ENCODE measurements at places on chromosomes 4 and X.

GRCh38 chrX:2536974-2537373 is 36.2 kb upstream of the DHRSX start:
- no peak for DNase-seq

DNA sequence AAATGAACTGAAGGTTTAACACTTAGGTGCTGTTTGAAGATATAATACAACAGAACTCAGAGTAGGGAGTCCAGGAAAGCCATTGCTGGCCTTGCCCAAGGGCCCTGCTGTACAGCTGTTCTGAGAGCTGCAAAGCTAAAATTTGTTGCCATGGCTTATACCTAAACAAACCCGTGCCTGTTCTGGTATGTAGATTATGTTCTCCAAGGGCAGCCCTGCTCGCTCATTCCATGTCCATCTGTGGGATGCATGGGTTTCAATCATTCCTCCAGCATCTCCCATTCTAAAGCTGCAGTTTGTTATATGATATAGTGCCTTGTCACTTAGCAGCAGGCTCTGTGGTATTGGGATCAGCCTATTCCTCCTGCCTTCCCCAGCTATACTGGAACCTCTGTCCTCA is 80.8 kb upstream of the BMPR1B start:
- no peak for DNase-seq

GRCh38 chrX:9856588-9856987 is 70.4 kb downstream of the SHROOM2 start:
- no peak for DNase-seq

DNA sequence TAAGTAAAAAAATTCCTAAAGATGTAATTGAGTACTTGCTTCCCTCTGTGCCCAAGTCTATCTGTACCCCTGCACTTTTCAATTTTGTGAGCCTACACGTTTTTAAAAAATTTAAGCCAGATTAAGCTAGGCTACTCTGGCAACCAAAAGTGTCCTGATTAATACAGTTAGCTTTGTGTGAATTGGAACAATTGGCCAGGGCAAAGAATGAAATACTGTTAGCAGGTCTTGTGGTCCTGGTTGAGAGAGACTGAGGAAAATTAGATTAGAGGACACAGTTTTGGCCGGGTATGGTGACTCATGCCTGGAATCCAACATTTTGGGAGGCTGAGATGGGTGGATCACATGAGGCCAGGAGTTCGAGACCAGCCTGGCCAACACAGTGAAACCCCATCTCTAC is 293.3 kb downstream of the RAPGEF2 start:
- no peak for DNase-seq

- peak; percentile 4 for DNase-seq
Measured at GRCh38 chrX:118807151-118808017, 16.2 kb upstream of the ZCCHC12 start.

GRCh38 chr4:128288689-128289106 is 1.1 kb upstream of the PGRMC2 start:
- no peak for DNase-seq

DNA sequence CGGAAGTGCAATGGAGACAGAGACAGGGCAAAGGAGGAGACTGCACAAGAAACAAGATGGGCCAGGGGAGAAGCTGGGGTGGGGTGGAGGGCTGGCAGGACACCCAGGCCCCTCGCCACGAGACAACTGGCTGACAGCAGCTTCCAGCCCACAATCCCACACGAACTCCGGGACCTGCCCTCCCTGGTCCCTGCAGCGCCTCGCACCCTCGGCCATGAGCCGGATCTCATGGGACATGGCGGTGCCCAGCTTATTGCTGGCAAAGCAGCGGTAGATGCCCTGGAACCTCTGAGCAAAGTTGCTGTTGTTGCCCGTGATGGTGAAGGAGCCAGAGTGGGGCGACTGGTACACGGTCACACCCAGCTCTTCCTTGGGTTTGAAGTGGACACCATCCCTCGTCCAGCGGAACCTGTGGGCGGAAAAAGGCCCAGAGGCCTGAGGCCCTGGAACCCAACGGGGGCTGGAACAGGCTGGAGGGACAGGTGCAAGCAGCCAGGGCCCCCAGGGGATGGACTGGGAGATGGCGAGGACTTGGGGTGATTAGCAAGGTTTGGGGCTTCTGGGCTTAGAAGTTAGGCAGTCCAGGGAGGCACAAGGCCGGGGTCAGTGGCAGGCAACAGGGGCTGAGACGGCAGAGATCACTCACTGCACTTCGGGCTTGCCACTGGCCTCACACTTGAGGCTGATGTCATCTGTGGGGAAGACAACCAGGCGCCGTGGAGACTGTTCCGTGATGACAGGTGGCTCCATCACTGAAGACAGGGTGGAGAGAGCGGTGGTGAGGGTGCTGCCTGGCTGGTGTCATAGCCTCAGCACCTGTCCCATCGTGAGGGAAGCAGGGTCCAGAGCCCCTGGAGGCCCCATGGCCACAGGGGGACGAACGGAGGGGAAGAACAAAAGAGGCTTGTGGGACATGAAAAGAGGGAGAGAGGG is 13.8 kb downstream of the L1CAM start:
- no peak for DNase-seq

DNA sequence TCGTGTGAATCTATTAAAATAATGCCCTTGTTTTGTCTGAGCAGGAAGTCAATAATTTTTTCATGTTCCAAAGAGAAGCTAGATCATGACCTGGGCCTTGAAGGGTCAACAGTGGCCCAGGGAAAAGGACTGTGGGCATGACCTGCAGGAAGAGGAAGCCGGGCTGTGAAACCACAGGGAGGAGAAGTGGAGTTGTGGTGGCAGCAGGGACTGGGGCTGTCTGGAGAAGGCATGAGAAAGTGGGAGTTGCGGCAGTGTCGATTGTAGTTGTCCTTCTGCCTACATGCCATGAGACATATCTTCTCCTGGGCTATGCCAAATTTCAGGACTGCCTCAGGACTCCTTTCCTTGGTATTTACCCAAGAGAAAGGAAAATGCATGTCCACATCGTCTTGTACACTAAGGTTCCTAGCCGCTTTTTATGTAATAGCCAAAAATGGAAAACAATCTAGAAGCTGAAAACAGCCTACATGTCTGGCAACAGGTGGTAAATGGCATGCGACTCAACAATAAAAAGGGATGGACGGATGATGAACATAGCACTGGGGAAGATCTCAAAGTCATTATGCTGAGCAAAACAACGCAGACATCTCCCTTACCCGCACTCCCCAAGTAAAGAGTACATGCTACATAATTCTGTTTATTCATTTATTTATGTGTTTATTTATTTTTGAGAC is 13.6 kb upstream of the PTTG2 start:
- no peak for DNase-seq

- DNase-seq: no peak
Measured at GRCh38 chrX:50889582-50889981, 21.0 kb upstream of the BMP15 start.

GRCh38 chr4:181761156-181761555 is 482.0 kb upstream of the TENM3 start:
- DNase-seq: no peak

GRCh38 chr4:37684154-37684553 is 2.0 kb downstream of the RELL1 start:
- no peak for DNase-seq

- DNase-seq: no peak
Measured at GRCh38 chr4:181559637-181560036, 683.6 kb upstream of the TENM3 start.

GRCh38 chrX:21875013-21875412 is 19.2 kb downstream of the YY2 start:
- no peak for DNase-seq

- no peak for DNase-seq
Measured at GRCh38 chr4:38989487-38989886, 42.7 kb downstream of the TMEM156 start.

DNA sequence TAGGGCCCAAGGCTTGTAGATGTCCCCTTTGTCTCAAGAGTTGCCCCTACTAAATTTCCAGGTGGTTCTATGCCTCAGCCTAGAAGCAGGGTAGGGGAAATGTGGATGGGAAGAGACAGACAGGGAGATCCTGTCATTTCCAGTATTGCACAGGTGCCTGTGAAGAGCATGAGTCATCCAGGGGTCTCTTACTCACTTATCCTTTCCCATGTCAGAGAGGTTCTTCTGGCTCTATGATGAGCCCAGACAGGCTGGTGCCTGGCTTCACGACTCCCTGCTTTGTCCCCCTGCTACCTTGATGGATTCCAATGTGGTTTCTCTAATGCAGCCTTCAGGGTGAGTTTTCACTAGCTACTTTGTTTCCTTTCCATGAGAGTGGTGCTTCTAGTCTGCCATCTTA is 35.2 kb upstream of the DDX60 start:
- no peak for DNase-seq

- no peak for DNase-seq
Measured at GRCh38 chrX:15748841-15749240, 10.8 kb downstream of the CA5B start.

- no peak for DNase-seq
Measured at GRCh38 chr4:171813526-171814250, 484 bp downstream of the GALNTL6 start.

GRCh38 chr4:52915730-52916300 is 53.7 kb downstream of the RASL11B start:
- no peak for DNase-seq

- no peak for DNase-seq
Measured at GRCh38 chr4:186368281-186368680, 102.3 kb downstream of the F11 start.

DNA sequence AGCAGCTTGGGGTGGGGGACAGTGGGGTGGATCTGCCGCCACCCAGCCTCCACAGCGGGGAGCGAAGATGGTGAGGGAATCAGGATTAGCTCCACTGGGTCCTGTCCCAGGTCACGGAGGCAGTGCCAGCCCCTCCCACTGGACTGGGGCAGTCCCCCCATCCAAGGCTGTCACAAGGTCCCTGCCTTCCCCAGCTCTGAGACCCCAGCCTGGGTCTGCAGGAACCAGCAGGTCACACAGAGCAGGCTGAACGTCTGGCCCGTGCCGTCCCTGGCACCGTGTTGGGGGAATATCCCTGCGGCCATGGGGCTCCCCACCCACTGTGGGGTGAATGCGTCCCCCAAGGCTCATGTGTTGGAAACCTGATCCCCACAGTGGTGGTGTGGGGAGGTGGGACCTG is 62.6 kb downstream of the FAM53A start:
- DNase-seq: no peak

GRCh38 chr4:54165438-54165837 is 63.7 kb upstream of the PDGFRA start:
- no peak for DNase-seq

DNA sequence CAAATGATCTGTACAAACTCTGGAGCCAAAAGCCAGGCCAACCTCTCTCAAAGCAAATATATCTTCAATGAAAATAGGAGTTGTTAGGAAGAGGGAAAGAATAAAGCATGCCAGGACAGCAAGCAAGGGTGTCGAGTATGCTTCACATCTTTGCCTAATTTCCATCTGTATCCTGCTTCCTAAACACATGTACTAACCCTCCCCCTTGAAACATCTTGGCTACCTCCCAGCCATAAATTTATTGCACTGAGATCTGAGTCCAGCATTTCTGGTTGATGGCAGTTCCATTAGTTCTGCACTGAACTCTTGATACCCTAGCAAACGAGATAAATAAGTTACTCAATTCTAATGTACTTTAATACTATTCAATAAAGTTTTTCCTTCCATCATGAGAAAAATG is 430.5 kb upstream of the TRAM1L1 start:
- no peak for DNase-seq

GRCh38 chrX:139844163-139844562 is 88.7 kb downstream of the ATP11C start:
- no peak for DNase-seq

GRCh38 chr4:102715057-102715456 is 45.7 kb downstream of the MANBA start:
- DNase-seq: no peak

GRCh38 chr4:147736458-147736857 is 4.6 kb downstream of the ARHGAP10 start:
- no peak for DNase-seq

GRCh38 chrX:137424679-137425078 is 141.2 kb upstream of the ZIC3 start:
- DNase-seq: no peak

GRCh38 chr4:147734496-147734895 is 2.6 kb downstream of the ARHGAP10 start:
- DNase-seq: no peak

DNA sequence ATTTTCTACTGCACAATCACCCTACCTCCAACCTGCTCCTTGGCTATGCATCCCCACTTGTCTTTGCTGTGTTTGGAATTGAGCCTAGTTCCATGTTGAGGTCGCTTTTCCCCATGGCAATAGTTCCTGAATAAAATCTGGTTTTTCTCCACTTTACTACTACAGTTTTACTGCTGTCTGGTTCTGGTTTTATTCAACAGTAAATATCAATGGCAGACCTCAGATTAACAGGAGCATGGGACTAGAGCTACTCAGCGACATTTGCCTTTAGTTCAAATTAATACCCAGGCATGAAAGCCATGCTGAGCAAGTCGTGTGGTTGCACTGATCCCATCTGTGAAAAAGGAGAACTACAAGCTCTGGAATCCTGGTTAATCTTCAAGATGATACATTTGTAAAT is 460.3 kb downstream of the GRXCR1 start:
- no peak for DNase-seq

DNA sequence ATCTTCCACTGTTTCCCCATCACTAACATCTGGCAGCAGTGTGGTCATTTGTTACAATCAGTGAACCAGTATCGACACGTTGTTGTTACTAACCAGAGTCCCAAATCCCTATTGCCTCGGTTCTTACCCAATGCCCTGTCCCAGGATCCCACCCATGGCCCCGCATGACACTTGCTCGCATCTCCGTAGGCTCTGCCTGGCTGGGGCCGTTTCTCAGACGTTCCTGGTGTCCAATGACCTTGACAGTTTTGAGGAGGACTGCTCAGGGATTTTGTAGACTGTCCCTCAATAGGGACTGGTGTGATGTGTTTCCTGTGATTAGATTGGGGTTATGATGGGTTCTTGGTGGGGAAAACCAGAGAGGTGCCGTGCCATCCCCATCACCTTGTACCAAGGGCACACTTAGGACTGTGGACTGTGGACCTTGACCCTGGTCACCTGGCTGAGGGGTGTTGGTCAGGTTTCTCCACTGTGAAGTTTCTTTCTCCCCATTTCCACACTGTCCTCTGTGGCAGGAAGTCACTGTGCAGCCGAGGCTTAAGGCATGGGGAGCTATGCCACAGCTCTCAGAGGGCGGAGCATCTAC is 108.4 kb downstream of the ADRA2C start:
- DNase-seq: no peak

DNA sequence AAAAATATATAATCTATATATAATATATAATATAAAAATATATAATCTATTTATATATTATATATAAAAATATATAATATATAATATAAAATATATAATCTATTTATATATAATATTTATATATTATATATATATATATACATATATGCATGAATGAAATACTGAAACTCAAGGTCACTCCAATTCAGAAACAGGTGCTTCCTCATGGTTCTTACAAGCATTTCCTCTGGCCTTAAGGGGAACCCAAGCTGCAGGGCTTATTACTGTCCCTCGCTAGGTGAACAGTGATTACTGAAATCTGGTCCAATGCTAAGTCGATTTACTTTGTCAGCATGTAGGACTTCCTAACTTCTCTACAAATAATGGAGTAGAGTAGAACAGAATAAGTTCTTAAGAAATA is 174.3 kb downstream of the GPM6A start:
- DNase-seq: no peak

Data from gastrocnemius medialis (tissue), 4 donors.